Stimulated activated CD4-positive, alpha-beta T cell treated with anti-CD3 and anti-CD28 coated beads, Interleukin-12 subunit alpha, Interleukin-12 subunit beta, amount 100 ng/mL, for 24 hours (primary cell): ENCODE measurements at places on chromosomes 6 and 20.

GRCh38 chr6:7267071-7267465 is 45.9 kb downstream of the SSR1 start:
- no peak for DNase-seq

- DNase-seq = no peak
Observed at GRCh38 chr6:82017773-82018172, 229.8 kb downstream of the IBTK start.

- peak; percentile 10 for DNase-seq
Observed at GRCh38 chr20:26208296-26209091, 511.8 kb upstream of the ZNF337 start.

- no peak for DNase-seq
Observed at GRCh38 chr20:63394069-63394919, 33.1 kb upstream of the CHRNA4 start.

GRCh38 chr20:24382743-24383142 is 86.7 kb upstream of the SYNDIG1 start:
- no peak for DNase-seq

- DNase-seq = no peak
Observed at GRCh38 chr20:14337400-14338171, at the start of gene FLRT3. Gene FLRT3 (minus strand): TSS chr20:14337612. CDS start chr20:14327506, 10,106 bp downstream.

DNA sequence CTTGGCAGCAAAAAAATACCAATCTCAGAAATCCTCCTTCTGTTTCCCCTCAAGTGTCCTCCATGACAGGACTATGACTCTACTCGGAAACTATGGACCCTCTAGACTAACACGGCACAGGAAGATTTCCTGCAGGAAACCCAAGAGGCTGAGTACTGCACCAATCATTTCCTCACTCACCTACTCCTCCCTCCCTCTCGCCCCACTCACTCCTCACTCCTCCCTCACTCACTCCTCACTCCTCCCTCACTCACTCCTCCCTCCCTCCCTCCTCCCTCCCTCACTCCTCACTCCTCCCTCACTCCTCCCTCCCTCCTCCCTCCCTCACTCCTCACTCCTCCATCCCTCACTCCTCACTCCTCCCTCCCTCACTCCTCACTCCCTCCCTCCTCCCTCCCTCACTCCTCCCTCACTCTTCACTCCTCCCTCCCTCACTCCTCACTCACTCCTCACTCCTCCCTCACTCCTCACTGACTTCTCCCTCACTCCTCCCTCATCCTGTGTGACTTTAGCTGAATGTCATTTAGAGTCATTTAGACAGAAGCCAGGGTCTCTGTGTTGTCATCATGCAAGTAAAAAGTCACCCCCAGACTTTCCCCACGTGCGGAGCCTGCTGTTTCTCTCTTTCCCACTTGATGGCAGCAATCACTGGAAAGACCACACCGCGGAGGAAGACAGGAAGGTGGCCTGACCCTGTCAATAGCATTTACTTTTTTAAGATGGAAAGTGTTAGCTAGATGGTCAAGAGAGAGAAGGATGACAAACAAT is 226.8 kb upstream of the PDE10A start:
- DNase-seq = no peak

DNA sequence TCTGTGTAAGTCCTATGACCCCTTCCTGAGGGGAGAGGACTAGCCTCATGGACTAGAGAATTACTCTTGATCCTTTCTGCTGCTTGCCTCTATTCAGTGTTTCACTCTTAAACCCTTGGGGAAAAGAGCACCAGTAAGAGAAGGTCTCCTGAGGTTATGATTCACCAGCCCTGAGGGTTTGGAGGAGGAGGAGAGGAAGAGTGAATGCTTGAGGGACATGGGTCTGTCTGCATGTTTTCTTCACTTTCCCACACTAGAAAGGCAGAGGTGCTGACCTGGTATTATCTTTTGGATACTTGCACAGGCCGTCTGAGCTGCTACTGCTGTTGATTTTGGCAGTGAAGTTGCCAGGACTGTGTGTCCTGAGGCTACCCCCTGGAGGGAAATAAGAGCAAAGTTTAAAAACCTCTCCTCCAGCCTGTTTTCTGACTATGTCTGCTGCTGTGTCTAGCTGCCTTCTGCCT is 78.3 kb downstream of the CD109 start:
- DNase-seq = no peak

DNA sequence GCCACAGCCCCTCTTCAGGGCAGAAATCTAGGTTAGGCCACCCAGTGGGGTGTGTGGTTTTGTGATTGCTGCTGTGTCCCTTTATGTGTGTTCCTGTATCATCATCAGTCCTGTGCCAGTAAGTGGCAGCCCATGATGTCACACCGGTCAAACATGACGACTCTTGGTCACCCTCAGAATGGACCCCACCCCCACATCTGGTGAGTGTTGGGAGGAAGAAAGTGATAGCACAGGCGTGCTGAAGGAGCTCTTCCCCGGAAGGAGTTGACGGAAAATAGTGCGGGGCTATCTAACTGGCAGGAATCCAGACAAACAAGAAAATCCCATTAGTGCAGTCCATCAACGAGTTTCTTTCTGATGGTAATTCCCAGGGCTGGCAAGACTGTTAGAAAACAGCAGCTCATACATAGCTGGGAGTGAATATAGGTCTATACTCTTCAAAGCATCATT is 33.4 kb upstream of the IL17A start:
- no peak for DNase-seq

- DNase-seq = peak; percentile 13
Observed at GRCh38 chr6:36735110-36736071, 37.8 kb downstream of the RAB44 start.

- no peak for DNase-seq
Observed at GRCh38 chr6:45476341-45476740, 98.6 kb upstream of the SUPT3H start.

GRCh38 chr20:60036746-60037499 is 78.7 kb downstream of the CDH26 start:
- no peak for DNase-seq

GRCh38 chr20:60484316-60484715 is 526.1 kb downstream of the CDH26 start:
- DNase-seq = no peak

GRCh38 chr6:166825553-166826145 is 130.7 kb downstream of the RNASET2 start:
- DNase-seq = no peak

DNA sequence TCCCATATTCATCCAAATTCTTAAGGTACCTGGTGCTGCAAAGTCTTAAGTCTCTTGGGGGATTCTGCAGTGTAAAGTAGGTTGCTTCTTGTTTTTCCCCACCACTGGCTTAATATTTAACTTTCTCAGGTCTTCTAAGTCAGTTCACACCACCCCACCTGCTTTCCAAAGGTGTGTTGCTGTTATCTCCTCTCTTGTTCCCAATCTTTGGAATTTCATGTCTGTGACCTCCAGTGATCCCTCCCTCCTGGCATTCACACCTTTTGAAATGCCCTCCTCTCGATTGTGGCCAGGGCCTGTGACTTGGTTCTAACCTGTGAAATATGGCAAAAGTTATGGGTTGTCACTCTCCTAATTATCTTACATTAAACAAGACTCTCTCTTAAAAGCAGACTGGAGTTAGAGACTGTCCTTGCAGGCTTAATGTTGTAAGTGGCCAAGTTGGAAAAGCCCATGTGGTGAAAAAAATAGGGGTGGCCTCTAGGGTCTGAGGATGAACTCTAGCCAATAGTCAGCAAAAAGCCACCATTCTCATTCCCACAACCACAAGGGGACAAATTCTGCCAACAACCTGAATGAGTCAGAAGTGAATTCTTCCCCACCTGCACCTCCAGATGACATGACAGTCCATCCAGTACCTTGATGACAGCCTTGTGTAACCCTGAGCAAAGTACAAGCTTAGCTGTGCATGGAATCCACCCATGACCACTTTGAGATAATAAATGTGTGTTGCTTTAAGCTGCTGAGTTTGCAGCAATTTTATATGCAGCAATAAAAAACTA is 45.1 kb downstream of the ADGRF1 start:
- DNase-seq = no peak

DNA sequence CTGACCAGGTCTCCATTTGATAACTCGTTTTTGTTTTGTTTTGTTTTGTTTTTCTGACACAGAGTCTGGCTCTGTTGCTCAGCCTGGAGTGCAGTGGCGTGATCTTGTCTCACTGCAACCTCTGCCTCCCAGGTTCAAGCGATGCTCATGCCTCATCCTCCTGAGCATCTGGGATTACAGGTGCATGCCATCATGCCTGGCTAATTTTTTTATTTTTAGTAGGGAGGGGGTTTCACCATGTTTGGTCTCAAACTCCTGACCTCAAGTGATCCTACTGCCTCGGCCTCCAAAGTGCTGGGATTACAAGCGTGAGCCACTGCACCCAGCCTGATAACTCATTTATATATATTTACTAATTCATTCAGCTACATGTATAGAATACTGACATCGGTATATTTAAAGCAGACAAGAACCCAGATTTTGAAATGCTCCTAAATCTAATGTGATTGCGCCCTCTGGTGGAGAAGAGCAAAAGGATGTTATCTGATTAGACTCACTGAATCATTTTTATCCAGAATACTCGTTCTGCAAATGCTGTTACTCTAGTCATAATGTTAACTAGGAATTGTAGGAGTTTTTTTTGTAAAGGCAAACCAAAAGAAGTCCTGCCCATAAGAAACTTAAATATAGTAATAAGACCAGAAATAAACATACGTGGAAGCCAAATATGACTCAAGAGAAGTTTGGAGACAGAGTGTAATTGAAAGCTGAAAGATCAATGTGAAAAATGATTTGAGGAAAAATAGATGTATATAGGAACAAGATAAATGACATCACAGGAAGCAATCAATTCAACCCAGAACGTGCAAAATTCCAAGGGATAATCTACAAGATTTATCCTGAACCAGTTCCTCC is 5.3 kb upstream of the COL12A1 start:
- no peak for DNase-seq

DNA sequence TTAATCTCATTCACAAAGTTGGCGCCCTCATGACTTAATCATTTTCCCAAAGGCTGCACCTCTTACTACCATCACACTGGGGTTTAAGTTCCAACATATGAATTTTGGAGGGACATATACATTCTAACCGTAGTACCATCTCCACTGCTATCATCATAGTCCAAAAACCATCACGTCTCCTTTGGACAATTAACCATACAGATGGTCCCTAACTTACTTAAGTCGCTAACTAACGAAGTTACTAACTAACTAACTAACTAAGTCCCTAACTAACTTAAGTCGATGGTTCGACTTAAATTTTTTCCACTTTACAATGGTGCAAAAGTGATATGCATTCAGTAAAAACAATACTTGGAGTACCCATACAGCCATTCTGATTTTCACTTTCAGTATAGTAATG is 24.0 kb upstream of the TBC1D22B start:
- no peak for DNase-seq
